Epithelial cell of esophagus (primary cell): ENCODE measurements at places on chromosomes 16 and 17.
A peak's percentile ranks its signal among the peaks of the same experiment; 100 is the strongest.

DNA sequence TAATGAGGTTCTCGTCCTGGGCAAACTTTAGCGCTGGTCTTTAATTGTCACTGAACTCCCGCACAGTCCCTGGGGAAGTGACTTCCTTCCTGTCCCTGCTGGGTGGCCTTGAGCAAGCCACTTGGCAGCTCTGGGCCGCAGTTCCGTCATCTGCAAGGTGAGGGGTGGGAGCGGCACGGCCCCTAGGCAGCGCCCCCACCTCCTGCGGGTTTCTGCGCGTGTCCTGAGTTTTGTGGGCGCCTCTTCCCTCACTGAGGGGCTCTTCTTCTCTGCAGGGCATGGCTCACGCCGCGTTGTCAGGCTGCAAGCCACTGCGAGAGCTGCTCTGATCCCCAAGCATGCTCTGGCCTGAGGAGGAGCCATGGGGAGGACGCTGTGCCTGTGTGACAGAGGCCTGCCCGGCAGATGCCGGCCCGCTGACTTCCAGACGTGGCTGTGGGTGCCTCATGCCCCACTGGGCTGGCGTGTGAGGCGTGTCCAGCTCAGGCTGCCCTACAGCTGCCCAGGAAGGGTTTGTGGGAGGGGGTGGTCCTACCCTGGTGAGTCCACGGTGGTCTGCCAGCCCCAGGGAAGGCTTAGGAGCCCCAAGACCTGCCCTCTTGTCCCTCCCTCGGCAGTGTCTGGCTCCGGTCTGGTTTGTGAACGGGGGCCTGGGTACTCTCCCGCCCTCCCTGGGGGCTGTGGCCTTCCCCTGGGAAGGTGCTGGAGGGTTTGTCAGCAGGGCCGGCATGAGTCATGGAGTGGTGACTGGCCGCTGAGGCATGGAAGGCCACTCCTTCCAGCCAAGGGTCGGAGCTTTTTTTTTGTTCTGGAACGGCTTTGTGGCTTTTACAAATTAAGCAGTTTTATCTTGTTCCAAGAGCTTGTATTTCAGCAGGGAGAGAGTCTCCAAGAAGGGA lies 182.0 kb downstream of the SEC14L1 start:
- DNase-seq, result peak; percentile 94

GRCh38 chr17:6413065-6413464 lies 21.9 kb downstream of the AIPL1 start:
- peak; percentile 54 for DNase-seq

DNA sequence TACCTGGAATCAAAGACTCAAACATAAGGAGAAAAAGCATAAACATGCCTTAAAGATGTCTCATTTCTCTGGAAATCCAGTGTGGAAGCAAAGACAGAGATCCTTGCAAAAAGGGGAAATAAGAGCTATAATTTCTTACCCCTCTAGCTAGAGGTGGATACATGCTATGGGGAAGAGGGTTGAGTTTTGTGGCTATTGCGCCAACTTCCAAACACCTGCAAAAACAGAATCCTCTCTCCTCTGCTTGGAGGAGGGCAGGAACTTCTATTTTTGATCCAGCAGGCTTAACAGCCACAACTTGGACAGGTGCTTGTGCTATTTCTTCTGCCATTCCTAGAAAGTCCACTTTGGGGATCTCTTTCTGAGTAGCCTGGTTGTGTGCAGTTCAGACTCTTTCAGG lies 21.5 kb upstream of the NUDT7 start:
- DNase-seq, result no peak

DNA sequence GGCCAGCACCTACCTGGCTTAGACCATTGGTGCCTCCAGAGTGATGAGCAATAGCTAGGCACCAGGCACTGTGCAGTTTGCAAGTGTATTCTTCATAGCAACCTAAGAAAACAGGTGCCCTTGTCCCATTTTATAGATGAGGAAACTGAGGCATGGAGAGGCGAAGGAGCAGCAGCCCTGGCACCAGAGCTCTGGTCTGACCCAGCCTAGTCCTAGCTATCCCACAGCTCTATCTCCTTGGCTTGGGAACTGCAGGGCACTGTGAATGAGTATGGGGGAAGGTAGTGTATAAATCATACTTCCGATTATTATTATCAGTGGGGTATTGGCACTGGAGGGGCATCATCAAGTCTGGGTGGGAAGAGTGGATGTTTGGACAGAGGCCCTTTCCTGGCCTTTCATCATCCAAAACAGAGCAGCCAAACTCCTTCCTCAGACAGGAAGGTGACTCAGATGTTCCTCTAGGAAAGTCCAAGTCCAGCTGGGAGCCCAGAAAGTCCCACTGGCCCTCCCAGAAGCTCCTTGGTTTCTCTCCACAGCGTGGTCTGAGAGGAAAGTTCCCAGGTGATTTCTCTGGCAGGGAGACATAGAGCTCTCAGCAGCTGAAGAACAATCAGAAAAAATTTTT lies 32.0 kb upstream of the PLLP start:
- peak; percentile 65 for DNase-seq

- peak; percentile 1 for DNase-seq
Measured at GRCh38 chr17:76379646-76380376, 4.6 kb upstream of the SPHK1 start.

GRCh38 chr17:63544467-63545301 lies 5.6 kb upstream of the DCAF7 start:
- DNase-seq, result no peak

DNA sequence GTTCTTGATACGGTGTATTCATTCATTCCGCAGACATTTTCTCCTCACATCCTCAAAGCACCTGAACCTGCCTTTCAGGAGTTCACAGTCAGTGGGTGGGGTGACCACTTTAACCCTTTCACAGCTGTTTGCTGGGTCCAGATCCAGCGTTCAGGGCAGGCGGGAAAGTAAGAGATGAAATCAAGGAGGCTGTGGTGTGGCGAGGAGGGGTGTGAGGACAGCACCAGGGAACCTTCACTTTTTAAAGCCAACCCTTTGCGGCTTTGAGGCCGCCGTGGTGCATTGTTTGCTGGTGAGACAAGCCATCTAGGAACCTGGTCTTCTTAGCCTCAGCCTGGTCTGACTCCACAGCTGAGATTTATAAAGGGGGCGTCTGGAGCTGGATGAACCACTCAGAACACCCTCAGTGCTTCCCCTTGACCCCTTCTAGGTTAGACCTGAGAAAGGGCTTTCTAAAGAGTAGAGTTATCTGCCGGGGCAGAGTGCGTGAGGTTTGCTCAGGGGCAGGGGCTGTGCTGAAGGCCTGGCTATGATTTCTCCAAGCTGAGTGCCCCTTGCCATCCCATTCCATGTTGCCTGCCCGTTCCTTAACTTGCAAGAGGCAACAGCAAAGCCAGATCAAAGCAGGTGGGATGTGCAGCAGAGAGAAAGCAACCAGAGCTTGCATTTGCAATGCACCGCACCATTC lies 933 bp downstream of the CCR7 start:
- no peak for DNase-seq

DNA sequence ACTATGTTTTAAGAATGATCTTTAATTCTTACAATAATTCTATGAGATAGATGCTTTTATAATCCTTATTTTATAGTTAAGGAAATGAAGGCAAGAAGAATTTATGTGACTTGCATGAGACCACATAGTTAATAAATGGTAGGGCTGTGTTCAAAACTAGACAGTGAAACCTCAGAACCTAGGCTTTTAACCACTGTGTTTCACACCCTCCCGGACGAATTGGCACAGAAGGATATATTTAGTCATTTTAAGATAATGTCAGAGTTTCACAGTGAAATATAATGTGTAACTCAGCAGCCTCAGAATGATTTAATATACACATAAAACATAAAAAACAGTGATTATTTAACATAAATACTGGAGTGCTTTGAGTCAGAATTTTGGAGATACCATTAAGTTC lies 57.0 kb downstream of the NSRP1 start:
- DNase-seq, result no peak

GRCh38 chr17:75078284-75079022 lies 9.3 kb upstream of the SLC16A5 start:
- peak; percentile 50 for DNase-seq

GRCh38 chr17:1515640-1516387 lies 598 bp downstream of the INPP5K start:
- DNase-seq, result peak; percentile 88

DNA sequence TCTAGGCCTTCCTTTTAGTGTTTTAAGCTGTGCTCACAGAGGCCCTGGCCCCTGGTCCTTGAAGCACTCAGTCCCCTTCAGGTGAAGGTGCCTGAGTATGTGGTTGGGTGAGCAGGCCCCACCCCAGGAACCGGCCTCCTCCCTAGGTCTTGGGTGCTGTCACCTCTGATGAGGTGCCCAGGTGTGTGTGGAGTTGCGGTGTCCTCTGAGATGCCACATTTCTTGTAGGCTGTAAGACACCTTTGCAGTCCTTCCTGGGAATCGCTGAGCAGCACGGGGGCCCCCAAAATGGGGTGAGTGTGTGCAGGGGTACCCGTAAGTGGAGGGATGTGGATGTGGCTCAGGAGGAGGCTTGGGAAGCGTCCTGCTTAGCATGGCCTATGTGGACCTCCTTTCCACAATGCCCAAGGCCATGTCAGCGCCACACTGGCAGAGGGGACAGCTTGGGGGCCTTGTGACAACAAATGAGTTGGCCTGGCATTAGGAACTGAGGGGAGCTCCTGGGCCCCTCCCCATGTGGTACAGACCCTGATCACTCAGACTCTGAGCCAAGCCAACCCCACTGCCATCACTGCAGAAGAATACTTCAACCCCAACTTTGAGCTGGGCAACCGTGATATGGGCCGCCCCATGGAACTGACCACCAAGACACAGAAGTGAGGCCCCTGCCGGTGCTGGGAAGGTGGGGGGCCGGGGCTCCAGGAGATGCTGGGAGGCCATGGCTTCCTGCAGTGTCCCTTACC lies 11.2 kb downstream of the CORO6 start:
- DNase-seq, result no peak

DNA sequence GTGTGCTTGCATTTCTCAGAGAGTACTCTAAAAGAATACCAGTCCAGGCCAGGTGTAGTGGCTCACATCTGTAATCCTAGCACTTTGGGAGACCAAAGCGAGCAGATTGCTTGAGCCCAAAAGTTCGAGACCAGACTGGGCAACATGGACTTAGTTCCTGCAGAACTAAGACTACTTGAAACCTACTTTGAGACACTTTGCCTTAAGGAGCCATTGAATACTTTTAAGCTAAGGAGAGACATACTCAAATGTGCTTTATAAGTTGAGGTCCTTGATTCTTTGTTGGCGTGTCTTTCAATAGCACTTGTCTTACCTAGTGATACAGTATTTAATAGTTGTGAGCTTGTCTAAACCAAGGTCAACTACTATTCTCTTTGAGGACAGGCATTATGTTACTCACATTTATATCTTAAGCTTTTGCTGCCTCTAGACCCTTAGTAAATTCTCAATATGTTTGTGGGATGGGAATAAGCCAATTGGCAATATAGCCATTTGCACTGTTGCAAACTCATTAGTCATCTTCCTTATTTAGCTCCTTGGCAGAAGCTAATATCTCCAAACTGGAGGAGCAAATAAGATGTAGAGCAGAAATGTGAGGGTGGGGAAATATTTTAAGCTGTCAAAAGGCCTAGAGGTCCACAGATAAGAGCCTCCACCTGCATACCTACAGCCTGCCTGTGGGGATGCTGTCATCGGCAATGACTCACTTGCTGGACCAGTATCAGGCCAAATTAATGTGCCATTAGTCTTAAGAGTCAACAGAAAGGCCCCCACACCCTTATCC lies 16.3 kb downstream of the SCPEP1 start:
- DNase-seq, result peak; percentile 60

DNA sequence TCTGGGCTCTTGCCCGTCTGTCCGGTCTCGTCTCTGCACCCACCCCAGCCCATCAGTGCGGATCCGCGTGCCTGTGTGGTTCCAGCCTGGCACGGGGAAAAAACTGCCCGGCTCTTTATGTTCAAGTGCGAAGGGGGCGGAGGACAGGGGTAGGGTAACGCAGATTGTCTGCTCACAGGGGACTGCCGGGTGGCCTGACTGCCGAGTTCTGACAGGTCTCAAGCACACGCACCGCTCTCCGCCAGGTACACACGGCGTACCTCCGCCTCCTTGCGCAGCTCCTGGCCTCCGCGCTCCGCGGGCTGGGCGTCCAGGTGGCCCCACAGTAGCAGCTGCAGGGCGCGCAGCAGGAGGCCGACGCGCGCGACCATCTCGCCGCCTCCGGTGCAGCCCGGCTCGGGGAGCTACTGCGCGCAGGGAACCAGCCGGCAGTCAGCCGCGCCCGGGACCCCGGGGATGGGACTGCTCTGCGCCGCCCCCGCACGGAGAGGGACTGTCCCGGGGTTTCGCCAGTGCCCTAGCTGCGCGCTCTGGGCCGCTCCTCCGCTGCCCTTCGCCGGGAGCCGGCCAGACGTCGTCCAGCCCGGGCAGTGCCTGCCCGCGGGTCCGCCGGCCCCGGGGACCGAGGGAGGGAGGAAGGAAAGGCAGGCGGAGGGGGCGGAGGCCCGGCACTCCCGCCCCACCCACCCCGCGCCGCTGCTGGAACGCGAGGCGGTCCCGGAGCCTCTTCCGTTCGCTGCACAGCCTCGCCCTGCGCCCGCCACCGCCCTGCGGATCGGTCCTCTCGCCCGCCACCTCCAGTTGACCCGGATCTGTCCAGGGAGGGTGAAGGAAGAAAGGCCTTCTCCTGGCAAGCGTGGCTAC lies at the start of gene MMP28:
Gene MMP28, minus strand, starts transcription at position 635 of the 864 bp plus-strand sequence. Its CDS starts 264 bp downstream, at position 371.
- DNase-seq, result peak; percentile 70

DNA sequence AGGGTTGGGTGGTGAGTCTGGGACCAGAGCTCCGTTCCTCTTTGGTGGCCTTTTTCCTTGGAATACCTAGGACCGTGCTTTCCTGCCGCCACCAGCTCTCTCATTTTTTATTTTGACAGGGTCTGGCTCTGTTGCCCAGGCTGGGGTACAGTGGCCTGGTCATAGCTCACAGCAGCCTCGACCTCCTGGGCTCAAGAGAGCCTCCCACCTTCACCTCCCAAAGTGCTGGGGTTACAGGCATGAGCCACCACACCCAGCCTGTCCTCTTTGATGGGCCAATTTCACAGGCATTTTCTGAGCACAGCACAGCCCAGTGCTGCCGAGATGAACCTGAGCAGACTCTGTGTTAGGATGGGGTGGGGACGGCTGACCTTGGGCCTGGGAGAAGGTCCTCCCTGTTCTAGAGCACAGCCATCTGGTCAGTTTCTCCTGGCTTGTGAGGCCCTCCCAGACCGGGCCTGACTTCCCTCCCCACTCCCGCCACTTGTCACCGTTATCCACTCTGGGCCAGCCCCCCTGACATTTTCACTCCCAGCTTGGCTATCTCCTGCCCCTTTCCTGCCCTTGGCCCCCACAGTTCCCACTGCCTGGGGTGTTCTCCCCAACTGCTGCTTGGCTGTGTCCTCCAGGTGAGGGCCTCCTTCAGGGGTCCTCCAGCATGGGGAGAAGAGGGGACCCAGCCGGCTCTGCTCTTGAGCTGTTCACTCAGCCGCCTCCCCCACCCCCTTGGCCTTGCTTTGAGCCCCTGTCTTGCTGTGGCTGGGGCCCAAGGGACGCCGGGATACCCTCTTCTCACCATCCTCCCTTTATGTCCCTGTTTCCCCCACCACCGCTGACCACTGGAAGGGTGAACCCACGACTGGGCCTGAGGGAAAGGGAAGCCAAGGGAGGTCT lies 5.0 kb downstream of the ADCY7 start:
- no peak for DNase-seq

GRCh38 chr16:25014500-25015147 lies 545 bp downstream of the ARHGAP17 start:
- peak; percentile 45 for DNase-seq
